ENCODE measurements at places on chromosomes 1 and 21. TPM values are rescaled to one million over a fixed set of nuclear protein-coding genes. Genes with fewer than 3 reads are reported as not detected.

DNA sequence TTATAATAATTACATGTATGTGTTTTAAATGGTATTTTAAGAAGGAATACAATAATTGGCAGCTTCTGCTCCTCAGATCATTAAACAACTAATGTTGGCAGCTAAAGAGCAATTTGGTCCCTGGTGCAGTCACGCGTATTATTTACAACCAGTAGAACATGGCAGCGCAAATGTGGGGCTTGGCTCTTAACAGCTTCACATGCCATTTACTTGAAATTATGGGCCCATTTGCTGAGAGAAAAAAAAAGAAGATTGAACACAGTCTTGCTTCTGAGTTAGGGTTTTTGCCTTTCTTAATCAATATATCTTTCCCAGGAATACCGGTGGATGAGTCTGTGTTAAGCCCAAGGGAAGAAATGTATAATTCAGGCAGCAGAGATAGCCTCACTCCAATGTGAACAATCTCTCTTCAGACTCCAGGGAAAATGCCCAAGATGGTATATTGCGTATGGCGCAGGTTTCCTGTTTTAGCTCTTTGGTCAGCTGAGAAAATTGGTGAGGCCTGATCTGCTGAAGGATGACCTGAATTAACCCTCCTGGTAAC is 174.5 kb downstream of the DISC1 start:
- DNase-seq = no peak

DNA sequence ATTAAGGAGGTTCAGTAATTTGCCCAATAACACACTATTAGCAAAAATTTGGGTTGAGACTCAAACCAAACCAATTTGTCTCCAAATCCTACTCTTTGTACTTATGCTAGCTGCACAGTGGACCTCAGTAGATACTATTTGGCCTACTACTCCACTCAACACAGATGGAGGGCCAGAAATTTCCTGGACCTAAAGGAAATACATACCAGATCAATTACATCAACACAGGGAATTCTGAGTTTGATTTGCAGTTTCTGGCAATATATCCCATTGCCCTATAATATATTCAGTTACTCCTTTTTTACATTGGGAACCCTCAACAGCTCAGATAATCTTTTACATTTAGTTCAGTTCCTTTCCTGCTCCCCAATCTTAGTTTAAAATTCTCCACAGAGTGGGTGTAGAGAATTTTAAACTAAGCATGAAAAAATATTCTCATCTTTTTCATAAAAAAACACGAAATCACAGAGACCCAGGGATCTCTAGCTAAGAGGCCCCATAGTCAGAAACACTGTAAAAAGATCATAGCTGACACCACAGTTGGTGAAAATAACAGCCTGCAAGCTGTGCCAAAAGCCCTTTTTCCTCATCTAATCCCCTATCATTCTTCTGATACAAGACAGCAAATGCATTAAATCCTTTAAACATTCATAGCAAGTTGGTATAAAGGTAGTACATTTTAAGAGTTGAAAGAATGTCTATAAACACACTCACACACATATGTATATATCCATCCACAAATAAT is 317.7 kb upstream of the ESRRG start:
- no peak for DNase-seq

- no peak for DNase-seq
These were observed 115.1 kb downstream of the SPATA6 start for GRCh38 chr1:48356901-48357300.

DNA sequence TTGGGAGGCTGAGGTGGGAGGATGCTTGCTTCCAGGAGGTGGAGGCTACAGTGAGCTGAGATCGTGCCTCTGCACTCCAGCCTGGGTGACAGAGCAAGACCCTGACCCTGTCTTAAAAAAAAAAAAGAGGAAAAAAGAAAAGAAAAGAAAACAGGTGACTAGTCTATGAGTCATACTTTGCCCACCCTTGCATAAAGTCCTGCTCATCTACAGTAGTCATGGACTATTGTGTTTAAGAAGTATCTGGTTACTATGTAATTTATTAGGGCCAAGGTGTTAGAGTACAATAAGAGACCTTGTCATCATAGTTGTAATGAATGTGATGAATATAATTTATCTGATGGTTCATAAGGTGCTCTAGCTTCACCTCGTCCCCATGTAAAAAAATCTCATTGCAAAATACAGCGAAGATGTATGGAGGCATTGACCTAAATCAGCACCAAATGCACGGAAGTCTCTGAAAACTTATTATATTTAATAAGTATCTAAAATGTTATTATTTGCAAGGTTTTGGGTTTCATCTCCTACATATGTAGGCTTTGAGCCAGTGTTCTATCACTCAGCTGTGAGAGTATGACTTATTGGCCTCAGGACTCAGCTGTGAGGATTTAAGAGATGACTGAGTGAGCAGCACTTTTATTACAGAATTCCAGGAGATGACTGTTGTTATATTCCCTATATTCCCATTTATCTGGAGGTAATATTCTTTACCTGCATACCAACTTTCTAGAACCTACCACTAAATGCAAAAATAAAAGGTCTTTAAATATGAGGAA is 19.9 kb upstream of the KCNJ6 start:
- no peak for DNase-seq

The DISP1 gene
- 9.0 TPM for total RNA-seq

- DNase-seq = no peak
These were observed 321.0 kb downstream of the PLPP3 start for GRCh38 chr1:56258371-56258770.

GRCh38 chr1:43065191-43065590 is 106.5 kb upstream of the SLC2A1 start:
- no peak for DNase-seq

- no peak for DNase-seq
These were observed 102.0 kb upstream of the ARHGEF16 start for GRCh38 chr1:3352299-3352951.

The FNDC10 gene
- 2.9 TPM for total RNA-seq

DNA sequence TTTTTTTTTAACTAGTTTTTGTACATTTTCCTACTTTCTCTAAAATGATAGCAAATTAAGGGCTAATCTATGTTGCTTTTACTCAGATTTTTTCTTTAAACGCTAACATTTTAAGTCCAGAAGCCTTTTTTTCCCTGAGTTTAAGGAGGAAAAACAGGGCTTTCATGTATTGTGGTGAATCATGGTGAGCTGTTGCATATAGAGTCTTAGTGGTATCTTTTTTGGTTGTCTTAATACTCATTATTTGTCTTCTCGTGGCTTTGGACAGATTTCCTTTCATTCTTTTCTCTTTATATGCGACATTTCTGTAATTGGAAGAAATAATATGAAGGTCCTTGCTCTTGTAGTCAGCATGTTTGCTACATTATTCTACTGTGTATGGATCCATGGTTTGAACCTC is 1015.6 kb downstream of the PLA2G4A start:
- DNase-seq = no peak

- no peak for DNase-seq
These were observed 10.8 kb upstream of the SMYD2 start for GRCh38 chr1:214270097-214270650.

- no peak for DNase-seq
These were observed 3.8 kb upstream of the LCE3A start for GRCh38 chr1:152626744-152627143.

- no peak for DNase-seq
These were observed 322.6 kb downstream of the SMYD3 start for GRCh38 chr1:246184503-246184902.

DNA sequence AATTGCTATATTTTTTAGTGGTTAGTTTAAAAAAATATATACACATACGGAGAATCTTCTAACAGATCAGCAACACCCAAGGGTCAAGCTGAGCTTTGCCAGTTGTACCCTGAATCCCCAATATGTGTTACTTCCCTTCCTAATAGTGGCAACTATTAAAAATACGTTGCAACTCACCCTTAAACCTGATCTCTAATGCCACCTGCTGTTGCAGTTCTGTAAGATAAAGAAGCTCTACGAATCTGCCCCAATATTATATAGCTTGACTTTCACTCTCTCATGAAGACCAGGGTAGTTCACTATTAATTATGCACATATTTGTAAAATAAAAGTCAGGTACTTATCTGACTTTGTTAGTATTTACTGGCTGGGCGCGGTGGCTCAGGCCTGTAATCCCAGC is 58.4 kb downstream of the ASH1L start:
- DNase-seq = no peak

DNA sequence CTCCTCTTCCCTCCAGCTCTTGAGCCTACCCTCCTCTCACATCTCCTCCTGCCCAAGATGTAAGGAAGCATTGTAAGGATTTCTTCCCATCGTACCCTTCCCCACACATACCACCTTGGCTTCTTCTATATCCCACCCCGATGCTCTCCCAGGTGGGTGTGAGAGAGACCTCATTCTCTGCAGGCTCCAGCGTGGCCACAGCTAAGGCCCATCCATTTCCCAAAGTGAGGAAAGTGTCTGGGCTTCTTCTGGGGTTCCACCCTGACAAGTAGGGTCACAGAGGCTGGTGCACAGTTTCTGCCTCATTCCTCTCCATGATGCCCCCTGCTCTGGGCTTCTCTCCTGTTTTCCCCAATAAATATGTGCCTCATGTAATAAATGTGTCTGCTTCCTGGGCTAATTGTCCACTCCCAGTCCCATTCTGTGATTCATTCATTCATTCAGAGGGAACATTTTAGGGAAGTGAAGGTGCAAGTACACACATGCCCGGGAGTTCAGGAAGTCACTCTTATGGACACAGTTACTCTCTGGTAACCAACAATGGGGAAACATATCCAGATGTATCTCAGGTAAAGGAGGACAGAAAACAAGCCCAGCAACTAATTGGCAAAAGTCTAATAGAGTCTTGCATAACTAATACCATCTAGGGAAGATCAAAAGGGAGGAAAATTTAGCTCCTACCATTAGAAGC is 1.9 kb downstream of the SPRR4 start:
- no peak for DNase-seq

- DNase-seq = no peak
These were observed 6.1 kb downstream of the NPPA start for GRCh38 chr1:11841245-11842153.

DNA sequence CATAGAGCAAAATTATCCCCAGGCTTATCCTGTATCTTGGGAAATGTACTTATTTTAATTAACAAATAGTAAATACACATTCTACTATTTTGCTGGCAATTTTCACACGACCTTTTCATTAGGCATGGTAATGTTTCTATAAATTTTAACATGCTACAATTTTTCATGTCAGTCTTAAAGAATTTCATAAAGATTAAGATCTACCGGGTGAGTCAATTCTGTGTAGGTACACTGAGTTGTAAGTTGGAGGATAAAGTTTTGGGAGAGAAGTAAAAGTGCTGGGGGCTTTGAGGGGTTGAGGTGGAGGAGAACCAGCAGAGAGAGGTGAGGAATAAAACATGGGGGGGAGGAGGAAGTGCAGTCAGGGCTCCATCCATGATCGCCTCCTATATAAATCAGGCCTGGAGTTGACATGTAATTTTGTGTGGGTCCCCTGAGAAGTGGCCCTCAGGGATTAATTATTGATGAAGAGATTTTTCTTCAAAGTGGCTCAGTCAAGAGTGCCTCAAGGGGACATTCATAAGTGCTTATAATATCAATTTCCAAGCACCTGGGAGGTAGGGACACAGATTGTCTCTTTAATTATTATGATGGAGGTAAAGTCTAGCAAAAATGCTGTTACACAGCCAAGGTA is 7.2 kb downstream of the DPYD start:
- DNase-seq = no peak

GRCh38 chr1:35171579-35171978 is 21.4 kb downstream of the SFPQ start:
- no peak for DNase-seq

GRCh38 chr1:245232931-245233330 is 78.1 kb downstream of the KIF26B start:
- DNase-seq = no peak

GRCh38 chr21:42461185-42461520 is 34.9 kb downstream of the RSPH1 start:
- no peak for DNase-seq

DNA sequence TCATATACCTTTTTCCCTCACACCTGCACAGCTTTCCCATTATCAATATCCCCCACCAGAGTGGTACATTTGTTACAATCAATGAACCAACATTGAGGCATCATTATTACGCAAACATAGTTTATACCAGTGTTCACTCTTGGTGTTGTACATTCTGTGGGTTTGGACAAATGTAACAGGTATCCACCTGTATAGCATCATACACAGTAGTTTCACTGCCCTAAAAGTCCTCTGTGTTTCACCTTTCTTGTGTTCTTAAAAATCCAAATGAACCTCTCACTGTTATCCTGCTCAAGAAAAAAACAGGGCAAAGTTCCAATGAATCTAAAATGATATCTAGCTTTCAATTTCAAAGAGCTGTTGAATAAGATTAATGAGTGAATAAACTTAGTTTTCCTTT is 45.9 kb upstream of the NR5A2 start:
- no peak for DNase-seq

DNA sequence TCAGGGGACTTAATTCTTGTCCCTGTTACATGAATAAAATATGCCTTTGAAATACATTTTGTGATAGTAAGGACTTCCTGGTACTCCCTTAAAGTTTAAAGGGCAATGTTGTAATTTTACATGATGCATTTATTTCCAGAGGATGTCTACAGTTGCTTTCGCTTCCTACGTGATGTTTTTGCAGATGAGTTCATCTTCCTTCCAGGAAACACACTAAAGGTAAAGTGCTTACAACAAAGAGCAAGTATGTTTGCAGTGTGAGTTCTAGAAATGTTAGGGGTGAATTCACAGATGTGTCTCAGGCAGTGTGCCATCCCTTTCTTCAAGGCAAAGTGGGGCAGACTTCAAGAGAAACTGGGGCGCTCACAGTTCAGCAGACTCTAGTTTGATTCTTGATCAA is 31.2 kb downstream of the GNPAT start:
- DNase-seq = no peak

- DNase-seq = no peak
These were observed 18.5 kb upstream of the KCNE2 start for GRCh38 chr21:34345091-34345871.

GRCh38 chr1:179848233-179848632 is 29.4 kb downstream of the TOR1AIP2 start:
- no peak for DNase-seq

The RXFP4 gene
- not detected for total RNA-seq

GRCh38 chr1:176225479-176225875 is 18.4 kb upstream of the COP1 start:
- no peak for DNase-seq

The UFC1 gene
- total RNA-seq = 138 TPM

- DNase-seq = no peak
These were observed 31.7 kb upstream of the HAO2 start for GRCh38 chr1:119336848-119337247.

- DNase-seq = no peak
These were observed 54.4 kb upstream of the RIPK4 start for GRCh38 chr21:41821081-41821755.
